ENCODE measurements at places on chromosomes 1 and 21. TPM values are rescaled to one million over a fixed set of nuclear protein-coding genes. Genes with fewer than 3 reads are reported as not detected.

FLVCR1 gene
- 12.6 TPM for total RNA-seq

SLAMF6 gene
- total RNA-seq = 23.9 TPM

DNA sequence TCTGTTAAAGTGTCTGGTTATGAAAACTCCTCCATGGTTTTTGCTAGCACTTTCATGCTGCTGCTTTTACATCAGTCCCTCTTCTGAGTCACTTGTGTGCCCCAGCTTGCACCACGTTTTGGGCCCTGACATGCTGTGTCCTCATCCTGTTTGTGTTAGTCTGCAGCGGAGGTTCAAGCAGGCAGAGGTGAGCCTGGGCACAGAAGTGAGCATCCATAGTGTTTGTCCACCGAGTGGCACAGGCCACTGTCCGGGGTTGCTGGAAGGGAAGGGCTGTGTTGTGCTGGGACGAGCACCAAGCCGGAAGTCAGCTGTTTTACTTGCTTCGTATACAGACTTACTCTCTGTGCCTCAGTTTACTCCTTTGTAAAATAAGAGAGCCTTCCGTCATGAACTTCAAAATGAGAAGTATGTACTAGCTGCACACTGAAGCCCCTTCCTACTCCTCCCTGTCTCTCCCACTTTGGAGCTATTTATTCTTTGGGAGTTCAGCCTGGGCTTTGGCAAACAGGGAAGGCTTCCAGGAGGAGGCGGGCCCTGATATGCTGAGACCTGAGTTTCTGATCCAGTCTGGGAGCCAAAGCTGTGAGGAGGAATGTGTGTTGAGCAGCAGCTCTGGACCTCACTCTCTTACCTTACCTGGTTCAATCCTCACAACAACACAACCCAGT, 10.7 kb upstream of the LAPTM5 start:
- H3K4me1 ChIP-seq = peaks cover 45% of the 10 kb centered on the region
- no peaks in the 10 kb centered on the region for H3K27me3 ChIP-seq
- no peak for DNase-seq
- no peak overlapping the region for H3K4me3 ChIP-seq
- H3K36me3 ChIP-seq = no peaks in the 10 kb centered on the region
- H3K27ac ChIP-seq = peak overlapping the region; percentile 45

CHD5 gene
- total RNA-seq = 0.23 TPM

- no peaks in the 10 kb centered on the region for H3K4me1 ChIP-seq
- H3K4me3 ChIP-seq = no peak overlapping the region
- H3K36me3 ChIP-seq = no peaks in the 10 kb centered on the region
- H3K27me3 ChIP-seq = no peaks in the 10 kb centered on the region
- DNase-seq = no peak
- no peak overlapping the region for H3K27ac ChIP-seq
These were observed 198.6 kb downstream of the PBX1 start for GRCh38 chr1:164757625-164758024.

NHLH1 gene
- total RNA-seq = 0.24 TPM

GPATCH3 gene
- total RNA-seq = 16.4 TPM

DNA sequence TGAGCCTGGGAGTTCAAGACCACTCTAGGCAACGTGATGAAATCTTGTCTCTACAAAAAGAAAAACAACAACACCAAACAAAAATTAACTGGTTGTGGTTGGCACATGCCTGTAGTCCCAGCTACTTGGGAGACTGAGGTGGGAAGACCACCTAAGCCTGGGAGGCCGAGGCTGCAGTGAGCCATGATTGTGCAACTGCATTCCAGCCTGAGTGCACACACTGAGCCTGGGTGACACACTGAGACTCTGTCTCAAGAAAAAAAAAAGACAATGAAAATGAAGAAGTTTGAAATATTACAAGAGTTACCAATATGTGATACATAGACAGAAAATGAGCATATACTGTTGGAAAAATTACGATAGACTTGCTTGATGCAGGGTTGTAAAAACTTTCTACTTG, 31.9 kb downstream of the PDC start:
- peaks cover 7% of the 10 kb centered on the region for H3K4me1 ChIP-seq
- peaks cover 5% of the 10 kb centered on the region for H3K36me3 ChIP-seq
- no peaks in the 10 kb centered on the region for H3K27me3 ChIP-seq
- H3K4me3 ChIP-seq = no peak overlapping the region
- DNase-seq = no peak
- H3K27ac ChIP-seq = no peak overlapping the region

GRCh38 chr1:27816921-27817630, 13.5 kb upstream of the PPP1R8 start:
- no peak overlapping the region for H3K4me3 ChIP-seq
- H3K4me1 ChIP-seq = no peaks in the 10 kb centered on the region
- no peak overlapping the region for H3K27ac ChIP-seq
- H3K27me3 ChIP-seq = no peaks in the 10 kb centered on the region
- peaks cover 29% of the 10 kb centered on the region for H3K36me3 ChIP-seq
- DNase-seq = no peak

- no peaks in the 10 kb centered on the region for H3K27me3 ChIP-seq
These were observed 853.9 kb downstream of the KCNT2 start for GRCh38 chr1:195754303-195754702.

DNA sequence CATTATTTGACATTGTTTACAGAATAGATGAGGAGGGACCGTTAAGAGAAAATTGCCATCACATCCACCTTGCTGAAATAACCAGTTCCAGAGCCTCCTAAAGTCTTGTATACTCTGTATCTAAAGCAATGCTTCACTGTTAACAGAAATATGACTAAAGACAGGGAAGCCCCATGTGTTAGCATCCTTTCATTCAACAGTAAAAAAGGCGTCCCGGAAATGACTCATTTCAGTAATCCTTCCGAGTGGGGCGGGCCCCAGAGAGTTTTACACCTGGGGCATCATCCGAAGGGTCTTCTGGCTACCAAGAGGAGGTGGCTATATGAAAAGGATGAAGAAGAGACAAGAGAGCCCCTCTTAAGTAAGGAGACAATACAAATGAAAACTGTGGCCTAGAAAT, 227.2 kb downstream of the SLC45A1 start:
- H3K27me3 ChIP-seq = no peaks in the 10 kb centered on the region
- H3K4me3 ChIP-seq = no peak overlapping the region
- H3K36me3 ChIP-seq = peaks cover 26% of the 10 kb centered on the region
- no peak for DNase-seq

DNA sequence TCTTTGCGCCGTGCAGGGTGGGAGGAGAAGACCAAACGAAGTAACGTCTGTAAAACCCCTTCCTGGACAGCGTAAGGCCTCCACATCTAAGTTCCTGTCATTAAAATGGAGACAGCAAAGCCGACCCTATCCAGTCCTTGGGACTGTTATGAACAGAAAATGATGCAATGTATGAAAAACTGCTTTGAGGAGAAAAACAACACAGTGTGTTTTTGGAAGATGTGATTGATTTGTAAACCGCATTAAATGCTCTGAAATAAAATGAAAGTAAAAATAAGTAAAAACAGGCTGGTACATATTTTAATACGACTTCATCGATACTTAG, 827 bp upstream of the URB1 start:
- no peak for DNase-seq
- H3K4me1 ChIP-seq = peaks cover 39% of the 10 kb centered on the region
- peaks cover 8% of the 10 kb centered on the region for H3K27me3 ChIP-seq
- peak overlapping the region; percentile 82 for H3K27ac ChIP-seq
- peak overlapping the region; percentile 81 for H3K4me3 ChIP-seq
- H3K36me3 ChIP-seq = peaks cover 13% of the 10 kb centered on the region

TOR1AIP2 gene
- 49.0 TPM for total RNA-seq

NR5A2 gene
- not detected for total RNA-seq

PDZK1 gene
- 0.34 TPM for total RNA-seq

GRCh38 chr1:94936861-94937620, 10.1 kb upstream of the CNN3 start:
- no peak for DNase-seq
- no peaks in the 10 kb centered on the region for H3K4me1 ChIP-seq
- no peak overlapping the region for H3K27ac ChIP-seq
- no peak overlapping the region for H3K4me3 ChIP-seq
- H3K36me3 ChIP-seq = no peaks in the 10 kb centered on the region

All from activated CD8-positive, alpha-beta T cell treated with anti-CD3 and anti-CD28 coated beads, Interleukin-2, amount 10 ng/mL, durations not matched to agents 7 days and 5 days (primary cell).